T-helper 1 cell (primary cell): ENCODE measurements at places on chromosomes 3 and 15.

DNA sequence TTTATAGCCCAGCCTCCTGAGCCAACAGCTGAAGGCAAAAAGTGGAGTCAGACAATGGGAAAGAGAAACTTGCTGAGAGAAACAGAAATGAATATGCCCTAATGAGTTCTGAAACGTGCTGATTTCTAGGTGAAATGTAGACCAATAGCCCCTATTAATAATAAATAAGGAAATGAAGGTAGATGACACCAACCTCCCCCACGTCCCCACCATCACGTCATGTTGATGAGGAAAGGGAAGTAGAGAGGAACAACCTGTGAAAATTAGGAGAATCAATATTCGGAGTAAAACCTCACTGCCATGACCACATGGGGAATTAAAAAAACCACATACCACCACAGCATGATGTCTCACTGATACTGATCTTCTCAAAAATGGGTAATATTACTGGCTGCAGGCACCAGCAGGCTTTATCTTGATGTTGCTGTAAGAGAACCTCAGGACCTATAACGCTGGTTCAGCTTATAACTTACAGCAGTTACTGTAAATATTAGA lies 64.0 kb downstream of the KAT2B start:
- DNase-seq, result peak; percentile 10

DNA sequence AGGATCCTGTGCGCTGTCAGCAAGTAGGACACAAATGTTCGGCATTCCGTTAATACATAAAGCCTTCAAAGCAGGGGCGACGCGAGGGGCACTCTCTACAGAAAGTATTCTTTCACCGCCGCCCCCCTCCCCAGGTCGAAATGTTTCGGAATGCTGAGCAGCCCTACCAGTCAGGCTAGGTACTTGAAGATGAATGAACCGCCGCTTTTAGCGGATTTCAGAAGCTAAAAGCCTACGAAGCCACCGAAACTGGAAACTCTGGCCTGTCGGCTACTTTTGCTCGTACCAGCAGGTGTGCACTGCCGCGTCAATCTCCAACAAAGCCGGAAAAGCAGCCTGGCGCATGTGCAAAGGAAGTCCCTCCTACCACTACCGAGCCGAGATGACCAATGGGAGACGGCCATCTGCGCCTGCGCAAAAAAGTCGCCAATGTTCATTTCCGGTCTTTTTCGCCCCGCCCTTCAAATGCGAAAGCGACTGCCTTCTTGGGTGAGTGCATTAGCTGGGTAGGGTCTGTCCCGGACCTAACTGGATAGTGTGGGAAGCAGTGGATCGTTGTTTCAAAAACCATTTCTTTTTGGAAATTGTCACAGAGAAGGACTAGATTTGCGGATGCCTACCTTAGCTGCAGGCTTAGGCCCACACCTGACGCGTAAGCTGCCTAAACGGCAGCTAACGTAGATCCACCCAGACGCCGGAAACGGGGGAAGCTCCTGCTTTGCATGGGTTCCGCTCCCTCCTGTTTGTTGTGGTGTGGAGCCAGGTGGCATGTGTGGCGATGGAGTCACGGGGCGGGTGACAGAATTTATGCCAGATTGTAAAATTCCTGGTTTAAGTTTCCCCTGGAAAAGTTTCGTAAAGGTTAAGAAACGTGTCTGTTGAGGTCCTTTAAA lies at the start of gene WDR5B:
WDR5B (minus strand) TSS at position 301 of the 893 bp plus-strand sequence. CDS start 534 bp downstream, outside the sequence.
- DNase-seq, result peak; percentile 97

- no peak for DNase-seq
These were observed 29.9 kb downstream of the RCN2 start for GRCh38 chr15:76961268-76962011.

- no peak for DNase-seq
These were observed 14.1 kb downstream of the CTSH start for GRCh38 chr15:78930577-78931388.

DNA sequence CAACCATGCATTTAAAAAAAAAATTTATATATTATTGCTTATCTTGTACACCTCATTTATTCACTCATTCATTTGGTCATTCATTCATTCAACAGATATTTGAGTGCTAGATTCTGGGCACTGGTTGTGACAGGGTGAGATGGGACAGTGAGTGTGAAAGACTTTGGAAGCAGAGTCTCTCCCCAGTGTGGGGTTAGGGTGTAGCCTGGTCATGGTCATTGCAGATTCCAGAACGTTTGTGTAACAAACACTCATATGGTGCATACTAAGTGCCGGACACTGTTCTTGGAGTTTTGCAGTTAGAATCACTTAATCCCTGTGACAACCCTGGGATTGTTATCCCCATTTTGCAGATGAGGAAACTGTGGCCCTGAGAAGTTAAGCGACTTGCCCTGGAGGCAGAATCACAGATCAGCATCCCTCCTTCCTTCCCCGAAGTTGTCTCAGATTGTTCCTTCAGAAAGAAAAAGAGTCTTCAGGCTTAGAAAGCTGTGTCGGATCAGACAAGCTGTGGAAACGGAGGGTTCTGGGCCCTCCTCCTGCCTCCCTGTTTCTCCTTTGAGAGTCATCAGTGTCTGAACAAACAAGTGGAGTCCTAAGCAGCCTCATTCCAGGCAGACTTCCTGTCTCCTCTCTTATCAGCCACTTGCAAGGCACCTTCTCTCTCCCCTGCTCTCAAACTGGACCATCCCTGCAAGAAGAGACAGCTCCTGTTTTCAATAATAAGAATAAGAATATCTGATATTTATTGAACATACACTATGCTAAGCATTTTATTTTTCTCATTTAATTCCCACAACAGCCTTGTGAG lies 6.3 kb downstream of the LOXL1 start:
- no peak for DNase-seq

DNA sequence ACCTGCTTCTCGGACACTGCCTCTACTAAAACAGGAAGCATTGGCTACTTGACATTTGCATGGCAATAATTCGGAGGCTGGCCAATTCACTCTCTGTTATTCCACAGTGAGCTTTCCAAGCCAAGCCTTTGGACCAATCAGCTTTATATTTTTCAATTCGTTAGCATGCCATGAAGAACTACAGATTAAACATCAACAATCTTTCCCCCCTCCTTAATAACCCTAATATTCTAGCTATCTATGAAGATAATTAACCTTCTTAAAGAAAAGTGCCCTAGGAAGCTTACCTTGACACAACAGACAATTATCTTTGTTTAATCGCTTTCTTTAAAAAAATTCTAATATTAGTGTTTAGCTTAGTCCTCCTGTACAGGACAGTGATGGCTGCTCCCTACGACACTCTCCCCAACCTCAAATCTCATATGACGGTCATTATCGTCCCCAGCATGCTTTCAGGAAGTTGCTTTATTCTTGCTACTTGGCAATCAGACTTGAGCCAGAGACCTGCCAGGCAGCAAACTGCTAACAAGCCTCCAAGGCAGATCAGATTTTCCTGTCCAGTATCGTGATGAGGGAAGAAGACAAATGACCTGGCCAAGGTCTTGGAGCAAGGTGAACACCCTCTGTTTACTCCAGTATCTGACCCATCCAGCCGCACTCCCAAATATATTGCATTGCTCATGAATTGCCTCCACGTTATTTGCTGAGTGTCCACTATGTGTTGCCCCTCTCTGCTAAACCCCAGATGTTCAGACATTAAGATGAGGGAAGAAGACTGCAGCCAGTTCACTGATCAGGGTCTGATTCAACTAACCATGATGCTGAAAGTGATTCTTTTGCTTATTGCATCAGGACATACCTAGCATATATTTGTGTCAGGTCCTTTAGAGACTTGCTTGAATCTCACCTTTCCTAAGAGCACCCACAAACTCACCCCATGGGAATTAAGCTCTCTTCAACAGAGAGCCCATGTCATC lies 68.1 kb upstream of the LPP start:
- DNase-seq, result no peak

DNA sequence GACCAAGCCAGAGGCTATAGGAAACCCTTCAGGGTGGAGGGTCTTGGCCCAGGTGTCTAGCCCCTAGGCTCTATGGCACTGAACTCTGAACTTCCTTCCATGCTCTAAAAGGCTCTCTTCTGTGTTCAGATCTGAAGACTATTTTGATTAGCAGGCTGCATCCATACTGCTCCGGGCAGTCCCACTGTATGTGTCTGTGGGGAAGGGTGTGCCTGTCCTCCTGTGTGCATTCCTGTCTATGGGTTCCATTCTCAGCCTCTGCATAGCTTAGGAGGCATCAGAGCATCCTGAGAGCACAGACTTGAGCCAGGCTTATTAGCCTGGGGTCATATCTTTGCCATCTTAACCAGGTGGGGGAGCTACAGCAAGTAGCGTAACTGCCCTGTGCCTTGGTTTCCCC lies 38.0 kb downstream of the EXOG start:
- no peak for DNase-seq

GRCh38 chr15:49235446-49236124 lies 65.5 kb downstream of the GALK2 start:
- peak; percentile 27 for DNase-seq

DNA sequence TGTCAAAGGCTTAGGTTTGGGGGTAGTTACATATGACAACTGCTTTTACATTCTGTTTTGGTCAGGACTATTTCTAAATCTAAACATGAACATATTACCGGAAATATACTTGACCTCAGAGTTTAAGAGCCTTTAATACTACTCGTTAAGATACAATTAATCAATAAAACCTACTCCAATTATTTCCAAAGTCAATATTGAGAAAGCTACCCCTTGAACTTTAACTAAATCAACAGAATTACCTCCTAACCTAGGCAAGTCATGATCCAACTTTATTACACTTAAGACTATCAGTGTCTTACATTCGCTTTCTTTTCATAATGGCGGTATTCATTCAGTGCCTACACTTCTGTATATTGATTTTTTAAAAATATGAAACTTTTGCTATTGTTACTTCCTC lies 107.7 kb downstream of the RAP2B start:
- DNase-seq, result no peak

DNA sequence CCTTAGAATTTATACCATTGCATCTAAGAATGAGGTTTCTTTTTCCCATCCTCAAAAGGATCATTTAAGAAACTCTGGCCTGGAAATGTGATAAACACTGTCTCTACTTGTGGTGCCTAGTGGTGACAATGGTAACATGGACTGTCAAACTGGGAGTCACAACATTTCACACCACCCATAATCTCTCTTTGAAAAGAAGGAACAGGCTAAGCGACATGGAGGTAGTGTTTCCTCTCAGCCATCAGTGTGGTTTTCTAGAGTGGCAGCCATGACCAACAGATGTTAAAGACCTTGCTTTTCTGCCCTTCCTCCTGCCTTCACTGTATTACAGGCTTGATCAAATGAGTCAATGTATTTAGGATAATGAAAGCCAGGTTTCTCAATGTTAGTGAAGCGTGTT lies 283.1 kb upstream of the STAC start:
- DNase-seq, result no peak

DNA sequence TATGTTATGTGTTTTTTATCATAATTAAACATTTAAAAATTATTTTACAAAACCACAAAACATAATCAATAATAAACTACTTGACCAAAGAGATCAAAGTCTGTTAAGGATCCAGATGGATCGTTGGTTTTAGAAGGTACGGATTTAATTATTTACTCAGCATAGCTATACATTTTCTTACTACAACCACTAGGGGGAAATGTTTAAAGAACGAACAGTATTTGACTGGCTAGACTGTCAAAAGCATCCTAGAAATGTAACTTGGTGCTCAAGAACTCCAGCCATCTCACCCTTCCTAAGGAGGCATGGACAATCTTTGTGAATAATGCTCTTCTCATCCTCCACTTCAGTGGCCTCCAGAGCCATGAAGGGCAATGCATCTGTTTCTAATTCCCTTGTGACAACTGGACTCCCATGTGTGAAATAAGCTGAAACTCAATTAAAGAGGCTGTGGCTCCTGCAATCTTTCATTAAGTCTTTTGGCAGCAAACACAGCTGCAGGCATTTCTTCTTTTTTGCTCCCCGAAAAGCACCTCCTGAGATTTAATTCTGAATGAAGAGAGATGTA lies 94.7 kb upstream of the TUSC7 start:
- DNase-seq, result no peak

DNA sequence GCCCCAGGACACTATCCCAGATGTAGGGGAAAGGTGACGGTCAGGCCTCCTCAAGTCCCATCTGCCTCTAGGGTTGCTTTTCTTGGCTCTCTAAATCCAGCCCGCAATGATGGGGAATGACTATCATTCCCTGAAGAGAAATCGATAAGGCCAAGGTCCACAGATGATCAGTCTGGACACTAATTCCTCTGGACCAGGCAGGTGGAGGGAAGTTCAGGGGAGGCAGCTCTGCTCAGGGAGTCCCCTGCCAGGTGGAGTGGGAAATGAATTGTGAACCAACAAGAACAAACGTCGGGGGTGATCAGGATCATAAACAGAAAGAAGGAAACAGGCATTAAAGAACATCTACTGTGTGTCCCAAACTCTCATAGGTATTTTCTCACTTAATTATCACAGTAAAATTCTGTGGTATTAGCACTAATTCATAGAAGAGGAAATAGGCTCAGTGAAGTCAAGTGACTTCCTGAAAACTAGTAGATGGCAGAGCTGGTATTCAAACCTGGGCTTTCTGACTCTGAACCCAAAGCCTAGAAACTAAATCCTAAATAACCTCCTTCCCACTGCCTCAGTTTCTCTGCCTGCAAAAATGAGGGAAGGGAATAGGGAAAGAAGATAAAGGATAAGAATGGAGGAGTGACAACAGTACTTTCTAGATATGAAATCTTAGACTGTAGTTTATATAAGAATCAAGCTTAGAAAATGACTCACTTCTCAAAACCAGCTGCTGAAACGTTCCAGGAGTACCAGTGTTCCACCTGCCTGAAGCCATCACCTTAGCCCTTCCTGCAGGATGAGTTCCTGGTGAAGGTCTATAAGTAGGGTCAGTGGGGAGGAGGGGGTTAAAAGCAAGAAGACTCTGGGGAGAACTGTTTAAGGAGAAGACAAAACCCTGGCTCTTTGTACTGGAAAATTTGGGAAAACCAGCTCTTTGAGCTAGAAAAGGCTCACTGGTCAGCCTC lies 7.5 kb downstream of the BMF start:
- no peak for DNase-seq

DNA sequence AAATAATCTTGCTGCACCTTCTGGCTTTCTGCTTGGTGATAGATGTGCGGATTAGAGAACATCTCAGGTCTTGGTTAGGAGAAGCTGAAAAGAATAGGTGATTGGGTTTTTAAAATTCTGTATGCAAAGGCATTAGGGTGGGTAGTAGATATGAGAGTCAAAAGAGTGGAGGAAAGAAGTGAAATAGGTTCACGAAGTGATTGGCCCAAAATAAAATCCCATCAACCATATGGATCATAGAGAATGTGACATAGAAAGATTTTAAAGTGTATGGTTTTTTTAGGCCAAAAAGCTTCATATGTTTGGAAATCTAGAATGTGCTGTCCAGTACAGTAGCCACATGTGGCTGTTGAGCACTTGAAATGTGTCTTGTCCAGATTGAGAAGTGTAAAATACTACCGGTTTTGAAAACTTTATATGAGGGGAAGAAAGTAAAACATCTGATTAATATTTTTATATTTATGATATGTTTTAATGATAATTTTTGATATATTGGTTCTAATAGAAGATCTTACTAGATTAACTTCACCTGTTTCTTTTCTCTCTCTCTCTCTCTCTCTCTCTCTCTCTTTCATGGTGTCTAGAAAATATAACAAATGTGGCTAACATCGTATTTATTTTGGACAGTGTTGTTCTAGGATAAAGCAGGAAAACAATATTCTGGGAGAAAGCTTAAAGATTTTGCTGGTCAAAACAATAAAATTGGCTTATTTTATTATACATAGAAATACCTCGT lies 2.9 kb downstream of the MBNL1 start:
- no peak for DNase-seq

GRCh38 chr15:77384589-77385359 lies 35.1 kb downstream of the PEAK1 start:
- peak; percentile 7 for DNase-seq

- no peak for DNase-seq
These were observed 234.1 kb downstream of the GREM1 start for GRCh38 chr15:32951736-32952464.

GRCh38 chr15:90840157-90840855 lies 28.1 kb upstream of the FURIN start:
- no peak for DNase-seq

GRCh38 chr15:69576035-69576526 lies 123.5 kb downstream of the RPLP1 start:
- peak; percentile 16 for DNase-seq
